ENCODE measurements at places on chromosomes 16 and 17. TPM values are rescaled to one million over a fixed set of nuclear protein-coding genes. Genes with fewer than 3 reads are reported as not detected.
A peak's percentile ranks its signal among the peaks of the same experiment; 100 is the strongest.

- peak; percentile 33 for DNase-seq
Measured at GRCh38 chr16:17606460-17606859, 135.7 kb upstream of the XYLT1 start.

DNA sequence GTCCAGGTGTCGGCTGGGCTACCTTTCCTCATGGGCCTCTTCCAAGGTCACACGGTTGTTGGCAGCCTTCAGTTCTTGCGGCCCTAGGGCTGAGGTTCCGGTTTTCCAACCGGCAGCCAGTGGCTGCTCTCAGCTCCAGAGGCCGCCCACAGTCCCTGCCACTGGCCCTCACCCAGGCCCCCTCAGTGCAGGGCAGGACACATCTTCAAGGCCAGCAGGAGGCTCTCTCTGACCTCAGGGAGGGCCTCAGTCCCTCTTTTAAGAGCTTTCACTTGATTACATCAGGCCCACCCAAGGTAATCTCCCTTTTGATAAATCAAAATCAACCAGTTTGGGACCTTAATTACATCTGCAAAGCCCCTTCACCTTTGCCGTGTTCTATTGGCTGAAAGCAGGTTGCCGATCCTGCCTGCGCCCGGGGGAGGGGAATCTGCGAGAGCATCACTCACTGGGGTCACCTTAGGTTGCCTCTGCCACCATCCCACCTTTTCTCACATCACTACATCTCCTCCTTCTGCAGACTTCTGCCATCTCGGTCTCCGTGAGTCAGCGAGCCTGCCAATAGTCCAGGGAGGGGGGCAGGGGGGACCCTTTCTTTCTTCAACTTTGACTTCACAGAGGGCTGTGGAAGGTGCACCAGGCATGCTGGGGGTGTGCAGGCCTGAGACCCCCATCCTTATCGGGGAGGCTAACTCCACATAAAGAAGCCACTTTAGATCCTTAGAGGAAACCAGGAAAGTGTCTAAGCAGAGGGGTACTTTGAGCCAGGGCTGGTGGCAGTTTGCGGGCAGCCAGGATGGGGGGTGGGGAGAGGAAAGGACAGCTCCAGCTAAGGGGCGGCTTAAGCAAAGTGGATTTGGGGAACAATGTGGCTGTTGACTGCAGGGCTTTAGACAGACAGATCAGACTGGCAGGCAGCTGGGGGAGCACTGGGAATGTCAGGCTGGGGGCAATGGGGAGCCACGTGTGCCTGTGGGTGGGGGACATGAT lies 28.8 kb upstream of the NXPH3 start:
- DNase-seq = peak; percentile 30

GRCh38 chr16:66254106-66254505 lies 112.4 kb upstream of the CDH5 start:
- DNase-seq = no peak

- DNase-seq = no peak
Measured at GRCh38 chr17:32854207-32854606, 22.7 kb downstream of the MYO1D start.

DNA sequence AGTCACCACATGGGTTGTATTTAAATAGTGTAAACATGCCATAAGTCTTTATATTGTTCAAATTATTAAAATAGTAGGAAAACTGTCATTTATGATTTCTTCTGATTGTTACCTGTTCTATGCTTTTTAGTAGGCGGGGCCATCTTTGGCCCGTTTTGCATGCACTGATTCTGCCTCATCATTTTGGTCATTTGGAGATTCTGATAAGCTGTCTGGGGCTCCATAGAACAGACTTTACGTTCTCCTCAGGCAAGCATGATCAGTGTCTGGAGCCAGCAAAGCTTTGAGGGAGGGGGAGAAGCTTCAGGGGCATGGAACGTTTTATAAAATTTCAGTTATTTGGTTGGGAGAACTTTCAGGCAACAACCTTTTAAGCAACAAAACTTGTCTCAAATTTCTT lies 8.8 kb downstream of the NDEL1 start:
- DNase-seq = no peak

Gene SLC5A11
- not detected for polyA plus RNA-seq

Gene CNTNAP1
- 74.3 TPM for polyA plus RNA-seq

Gene CHST6
- polyA plus RNA-seq = 0.30 TPM
